ENCODE measurements at places on chromosomes 12 and 14.

GRCh38 chr12:8890313-8891085 lies 23.8 kb upstream of the PHC1 start:
- no peak for DNase-seq

- no peak for DNase-seq
These were observed 36.6 kb upstream of the AMN start for GRCh38 chr14:102885737-102886447.

DNA sequence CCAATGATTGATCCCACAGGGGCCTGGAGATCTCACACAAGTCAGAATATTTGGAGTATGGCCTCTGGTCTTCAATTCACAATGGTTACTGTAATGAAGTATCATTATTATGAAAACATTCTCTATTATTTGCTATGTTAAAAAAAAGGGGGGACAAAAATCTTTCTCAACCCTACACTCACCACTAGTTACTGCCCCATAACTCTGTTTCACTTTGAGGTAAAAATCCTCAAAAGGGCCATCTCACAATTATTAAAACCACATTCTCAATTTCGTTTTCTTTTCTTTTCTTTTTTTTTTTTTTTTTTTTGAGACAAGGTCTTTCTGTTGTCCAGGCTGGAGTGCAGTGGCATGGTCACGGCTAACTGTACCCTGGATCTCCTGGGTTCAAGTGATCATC lies 59.6 kb upstream of the KCNC2 start:
- no peak for DNase-seq

- DNase-seq = no peak
These were observed 145.0 kb downstream of the AACS start for GRCh38 chr12:125210104-125210755.

- no peak for DNase-seq
These were observed 431.3 kb downstream of the NPAS3 start for GRCh38 chr14:33369972-33370371.

DNA sequence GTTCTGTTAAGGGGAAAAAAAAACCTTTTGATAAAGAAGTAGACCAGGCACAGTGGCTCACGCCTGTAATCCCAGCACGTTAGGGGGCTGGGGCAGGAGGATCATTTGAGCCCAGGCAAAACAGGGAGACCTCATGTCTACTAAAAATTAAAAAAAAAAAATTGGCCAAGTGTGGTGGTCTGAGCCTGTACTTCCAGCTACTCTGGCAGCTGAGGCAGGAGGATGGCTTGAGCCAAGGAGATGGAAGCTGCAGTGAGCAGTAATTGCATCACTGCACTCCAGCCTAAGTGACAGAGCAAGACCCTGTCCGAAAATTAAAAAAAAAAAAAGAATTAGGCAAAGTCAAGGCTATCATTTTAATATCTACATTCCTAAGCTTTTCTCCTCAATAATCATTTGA lies 124.8 kb upstream of the CPM start:
- DNase-seq = no peak

DNA sequence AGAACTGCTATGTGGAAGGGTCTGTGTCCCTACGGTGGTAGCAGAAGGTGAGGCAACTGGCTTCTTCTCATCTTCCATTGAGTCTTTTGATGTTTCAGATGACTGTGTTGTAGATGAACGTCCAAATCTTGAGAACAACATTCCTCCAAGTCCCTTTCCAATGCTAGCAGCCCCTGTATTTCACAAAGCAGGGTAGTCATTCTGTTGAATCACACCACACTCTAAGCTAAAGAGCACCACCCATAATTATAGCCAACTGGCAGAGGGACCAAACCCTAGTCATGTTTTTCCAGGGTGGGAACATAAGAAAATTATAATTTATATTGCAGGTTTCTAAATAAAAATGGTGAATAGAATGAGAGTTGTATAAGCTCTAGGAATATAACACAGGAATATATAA lies 98.7 kb downstream of the DDHD1 start:
- no peak for DNase-seq

DNA sequence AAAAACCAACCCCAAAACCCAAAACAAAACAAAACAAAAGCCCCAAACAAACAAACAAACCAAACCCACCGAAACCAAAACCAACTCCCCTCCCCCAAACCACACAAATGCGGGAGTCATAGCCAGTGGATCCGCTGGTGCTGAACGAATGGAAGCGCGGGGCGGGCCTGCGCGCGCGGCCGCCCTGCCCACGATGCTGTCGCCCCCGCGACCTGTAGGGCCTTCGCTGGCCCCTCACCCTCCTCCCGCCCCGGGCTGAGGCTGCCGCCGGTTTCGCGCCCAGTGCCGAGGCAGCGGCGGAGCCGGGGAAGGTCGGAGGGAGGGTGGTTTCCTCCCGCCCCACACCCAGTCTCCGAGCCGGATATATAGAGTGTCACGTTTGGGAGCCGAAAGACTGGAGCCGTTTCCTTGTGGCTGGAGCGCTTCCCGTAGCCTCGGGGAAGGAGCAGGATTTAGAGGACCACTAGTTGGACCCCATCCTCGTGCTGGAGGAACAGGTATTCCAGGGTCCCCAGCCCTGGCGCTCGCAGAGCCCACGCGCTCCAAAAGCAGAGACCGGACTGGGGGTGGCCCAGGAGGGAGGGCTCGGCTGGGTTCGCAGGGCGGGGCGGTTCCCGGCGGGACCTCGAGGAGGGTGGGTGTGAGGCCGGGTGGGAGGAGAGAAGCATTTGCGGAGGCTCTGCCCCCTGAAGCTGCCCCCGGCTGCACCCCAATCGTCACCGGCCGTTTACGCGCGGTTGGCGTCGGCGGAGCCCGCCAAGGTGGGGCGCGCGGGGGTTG lies at the start of gene FAR2:
FAR2 (plus strand) TSS at position 368 of the 780 bp plus-strand sequence. CDS start 121,172 bp downstream, outside the sequence.
- peak; percentile 30 for DNase-seq

GRCh38 chr12:68447797-68448260 lies 115.7 kb upstream of the MDM1 start:
- DNase-seq = no peak

DNA sequence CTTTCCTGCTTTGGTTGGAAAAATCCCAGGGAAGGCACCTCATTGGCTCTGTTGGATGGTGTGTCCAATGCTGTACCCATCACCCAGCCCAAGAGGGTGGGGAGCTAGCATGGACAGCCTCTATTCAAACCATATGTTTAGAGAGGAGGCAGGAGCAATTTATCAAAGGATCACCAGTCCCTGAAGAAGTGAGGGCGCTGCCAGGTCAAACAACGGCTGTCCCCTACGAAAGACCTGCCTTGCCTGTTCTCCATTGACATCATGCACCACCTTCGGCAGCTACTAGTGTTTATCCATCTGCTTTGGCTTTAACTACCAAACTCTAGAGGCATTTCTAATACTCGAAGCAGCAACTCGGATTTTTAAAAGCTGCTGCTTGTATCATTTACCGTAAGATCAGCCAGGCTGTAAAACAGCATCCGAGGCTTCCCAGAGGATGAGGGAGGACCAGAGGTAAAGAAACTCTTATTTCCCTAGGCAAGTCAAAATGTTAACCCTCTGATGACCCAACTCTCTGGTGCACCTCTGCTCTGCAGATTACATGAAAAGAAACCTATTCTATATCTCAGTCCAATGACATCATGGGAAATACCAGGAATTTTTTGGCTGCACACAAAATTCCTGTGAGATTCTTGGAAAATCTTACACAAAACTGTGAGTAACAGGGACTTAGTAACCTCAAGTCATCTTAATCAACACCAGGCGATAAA lies 720.9 kb upstream of the TBX3 start:
- DNase-seq = no peak

DNA sequence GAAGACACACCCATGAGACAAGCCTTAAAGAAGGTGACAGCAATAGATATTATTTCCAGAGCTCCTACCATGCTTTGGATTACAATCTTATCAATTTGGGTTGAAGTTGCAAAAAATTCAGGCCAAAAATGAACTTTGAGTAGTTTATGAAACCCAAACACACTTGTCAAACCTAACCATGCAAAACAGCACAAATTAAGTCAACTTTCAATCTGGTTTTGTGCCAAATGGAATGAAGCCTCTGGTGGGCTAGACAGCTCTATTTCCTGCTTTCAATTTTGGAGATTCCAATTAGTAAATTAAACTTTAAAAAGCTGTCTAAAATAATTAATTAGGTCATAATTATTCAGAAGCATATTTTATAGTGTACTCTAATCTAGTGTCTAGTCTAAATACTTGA lies 203.4 kb downstream of the SYT1 start:
- DNase-seq = no peak

- DNase-seq = no peak
These were observed 7.2 kb downstream of the ALDH2 start for GRCh38 chr12:111773801-111774551.

GRCh38 chr12:19234981-19235871 lies 105.7 kb downstream of the PLEKHA5 start:
- no peak for DNase-seq

DNA sequence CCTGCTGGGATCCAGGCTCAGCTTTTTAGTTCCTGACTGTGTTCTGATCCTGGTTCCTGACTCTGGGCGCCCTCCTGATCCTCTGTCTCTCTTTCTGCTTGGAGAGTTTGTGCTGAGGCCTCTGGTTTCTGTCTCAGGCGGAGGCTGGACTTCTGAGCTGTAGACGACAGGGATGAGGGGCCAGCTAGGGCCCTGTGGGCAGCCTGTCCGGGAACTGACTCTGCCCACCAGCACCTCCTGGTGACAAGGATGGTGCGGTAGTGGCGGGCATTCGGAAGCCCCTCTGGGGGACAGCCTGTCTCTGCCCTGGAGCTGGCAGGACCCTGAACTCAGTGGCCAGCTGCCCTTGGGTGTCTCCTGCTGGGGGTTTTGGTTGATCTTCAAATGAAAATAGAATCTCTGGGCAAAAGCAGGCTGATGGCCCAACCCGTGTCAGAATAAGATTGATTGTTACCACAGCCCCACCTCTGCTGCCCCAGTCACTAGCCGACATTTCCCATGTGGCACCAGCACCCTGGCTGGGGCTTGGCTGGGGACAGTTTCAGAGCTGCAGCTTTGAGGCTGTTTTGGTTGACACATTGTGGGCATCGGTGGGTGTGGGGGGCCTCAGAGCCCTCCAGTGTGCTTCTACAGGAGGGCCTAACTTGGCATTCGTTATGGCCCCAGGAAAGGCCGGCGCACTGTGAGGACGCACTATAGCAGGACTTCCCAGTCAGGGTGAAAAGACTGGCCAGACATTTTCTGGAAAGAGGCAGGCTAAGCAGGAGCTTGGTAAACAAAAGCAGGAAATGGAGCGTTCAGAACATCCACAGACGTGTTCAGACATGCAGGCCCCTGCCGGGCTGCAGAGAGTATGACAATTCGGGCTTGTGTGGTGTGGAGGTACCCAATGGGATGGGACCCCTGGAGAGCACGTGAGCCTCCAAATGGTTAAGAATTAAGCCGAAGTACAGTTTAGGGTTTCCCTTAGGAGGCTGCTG lies 16.2 kb downstream of the KRT80 start:
- DNase-seq = peak; percentile 73

GRCh38 chr14:64508215-64508776 lies 3.7 kb downstream of the ZBTB1 start:
- DNase-seq = no peak

GRCh38 chr12:108324351-108325017 lies 14.6 kb downstream of the CMKLR1 start:
- no peak for DNase-seq

DNA sequence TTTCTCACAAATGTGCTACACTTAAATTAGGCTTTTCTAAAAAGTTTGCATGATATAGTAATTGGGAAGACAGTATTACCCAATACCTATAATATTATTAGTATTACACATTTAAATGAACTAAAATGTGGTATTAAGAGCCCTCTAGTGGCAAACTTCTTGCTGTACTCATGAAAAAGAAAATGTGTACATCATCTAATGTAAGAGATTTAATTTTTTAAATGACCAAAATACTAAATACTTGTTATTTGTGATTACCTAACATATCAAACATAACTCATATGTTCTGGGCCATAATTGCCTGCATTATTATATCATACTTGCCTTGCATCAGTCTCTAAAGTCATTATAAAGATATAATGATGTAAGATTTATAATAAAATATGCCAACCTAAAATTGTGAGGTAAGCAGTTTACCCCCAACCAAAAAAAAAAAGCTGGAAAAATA lies 64.2 kb downstream of the DNAI7 start:
- peak; percentile 10 for DNase-seq

GRCh38 chr12:123075087-123075645 lies 75.7 kb downstream of the PITPNM2 start:
- no peak for DNase-seq

- DNase-seq = no peak
These were observed 242.2 kb downstream of the SPTSSA start for GRCh38 chr14:34219661-34220377.

DNA sequence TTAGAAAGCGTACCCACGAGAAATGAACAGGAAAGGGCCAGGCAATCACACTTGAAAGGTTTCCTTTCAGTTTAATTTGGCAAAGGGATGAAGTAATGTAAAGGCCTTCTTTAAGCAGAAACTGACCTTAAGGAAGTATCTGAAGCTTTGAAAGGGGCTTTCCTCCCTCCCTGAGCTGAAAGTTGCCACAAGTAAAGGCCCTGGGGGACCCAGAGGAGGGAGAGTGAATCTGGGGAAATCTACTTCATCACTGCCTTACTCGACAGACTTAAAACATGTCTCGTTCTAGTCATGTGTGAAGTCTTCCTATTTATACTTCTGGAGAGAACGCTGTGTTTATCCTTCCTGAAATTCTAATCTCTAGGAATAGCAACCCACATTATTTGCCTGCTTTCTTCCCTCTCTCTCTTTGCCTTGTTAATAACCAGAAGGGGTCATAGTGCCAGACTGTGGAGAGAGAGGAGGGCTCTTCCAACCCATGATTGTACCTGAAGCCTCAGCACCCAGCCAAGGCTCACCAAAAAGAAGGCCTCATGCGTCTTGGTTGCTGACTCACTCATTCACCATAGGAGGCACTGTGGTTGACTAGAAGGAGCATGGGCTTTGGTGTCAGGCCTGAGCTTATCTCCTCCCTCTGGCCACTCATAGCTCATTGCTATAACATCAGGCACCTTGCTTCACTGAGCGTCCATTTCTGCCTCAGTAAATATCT lies 10.2 kb upstream of the GPX2 start:
- DNase-seq = no peak

- no peak for DNase-seq
These were observed 62.1 kb downstream of the ATG14 start for GRCh38 chr14:55349565-55349964.

All from NCI-H446 treated with DMSO at 0.1 percent for 48 hours (cell line).